ENCODE measurements at places on chromosomes 1 and 21.

DNA sequence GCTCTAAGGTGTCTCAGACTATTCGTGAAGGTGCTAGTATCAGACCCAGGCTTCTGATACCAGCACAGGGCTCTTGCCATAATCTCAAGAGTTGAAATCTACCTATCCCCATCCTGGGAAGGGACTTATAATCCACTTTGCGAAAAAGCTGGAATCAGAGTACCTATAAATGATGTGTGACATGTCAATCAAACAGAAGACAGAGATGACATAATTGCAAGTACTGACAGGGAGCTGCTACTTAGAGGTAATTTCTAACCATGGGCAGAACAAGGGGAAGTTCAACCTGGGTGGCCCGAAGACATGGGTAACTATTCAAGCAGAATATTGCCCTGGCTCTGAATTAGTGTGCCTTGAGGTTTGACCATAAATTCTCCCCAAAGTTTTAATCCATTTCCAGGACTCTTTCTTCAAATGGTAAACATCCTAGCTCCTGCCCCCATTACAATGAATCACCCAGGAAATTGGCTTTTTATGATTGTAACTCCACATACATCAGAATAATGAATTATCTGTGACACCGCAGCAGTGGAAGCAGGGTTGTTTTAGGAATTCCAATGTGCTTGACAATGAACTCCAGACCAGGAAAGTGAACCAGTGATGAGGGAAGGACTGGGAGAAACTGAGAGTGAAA, 37.2 kb downstream of the KANK4 start:
- no peak for DNase-seq

DNA sequence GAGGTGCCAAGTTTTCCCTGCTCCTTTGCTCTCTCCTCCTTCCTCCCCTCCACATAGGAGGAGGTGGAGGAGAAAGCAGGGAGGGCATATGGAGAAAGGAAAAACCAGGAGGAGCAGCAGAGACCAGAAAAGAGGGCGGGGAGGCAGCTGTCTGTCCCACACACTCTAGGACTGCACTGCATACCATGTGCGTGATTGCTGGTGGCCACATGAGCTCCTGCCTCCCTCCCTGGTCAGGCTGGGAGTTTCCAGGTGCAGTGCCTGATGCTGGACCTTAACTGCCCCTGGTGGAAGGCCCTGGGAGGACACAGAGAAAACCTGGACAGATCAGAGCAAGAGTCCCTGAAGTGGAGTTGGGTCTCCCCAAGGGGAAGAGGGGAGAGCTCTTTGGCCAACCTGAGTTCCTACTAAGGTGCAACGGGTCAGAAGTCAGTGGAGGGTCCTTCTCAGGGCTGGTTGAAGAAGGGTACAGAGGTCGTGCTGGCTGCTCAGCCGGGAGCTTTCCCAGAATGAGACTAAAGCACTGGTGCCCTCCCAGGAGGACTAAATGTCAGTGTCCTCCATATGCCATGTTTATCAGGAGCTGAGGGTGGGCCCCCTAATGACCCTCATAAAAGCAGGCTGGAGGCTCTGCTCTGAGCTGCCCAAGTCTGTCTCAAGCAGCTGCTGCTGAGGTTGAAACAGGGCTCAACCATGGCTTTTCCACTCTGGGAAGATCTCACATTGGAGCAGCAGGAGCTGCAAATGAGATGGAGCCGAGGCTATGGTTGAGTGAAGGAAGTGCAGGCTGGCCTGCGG, 3.5 kb upstream of the LGR6 start:
- DNase-seq: no peak

- DNase-seq: peak; percentile 74
Observed at GRCh38 chr1:153536012-153536670, 350 bp upstream of the S100A6 start.

GRCh38 chr1:31954607-31955283, 16.6 kb upstream of the PTP4A2 start:
- no peak for DNase-seq

- no peak for DNase-seq
Observed at GRCh38 chr1:183476081-183476480, 3.8 kb downstream of the SMG7 start.

DNA sequence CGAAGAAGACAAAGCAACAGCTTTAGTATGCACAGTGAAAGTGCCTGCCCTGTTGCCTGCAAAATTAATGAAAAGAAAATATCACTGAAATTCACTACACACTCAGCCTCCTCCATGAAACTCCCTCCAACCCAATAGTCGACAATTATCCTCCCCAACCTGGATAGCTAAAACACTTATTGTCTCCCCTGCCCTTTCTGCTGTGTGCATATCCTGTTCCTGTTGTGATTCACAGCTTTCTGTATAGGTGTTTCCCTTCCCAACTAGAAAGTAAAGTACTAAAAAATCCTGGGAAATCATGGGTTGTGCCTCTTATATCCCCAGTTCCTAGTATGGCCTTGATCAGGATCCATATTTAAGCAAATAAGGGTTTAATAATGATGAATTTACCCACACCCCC, 412.1 kb downstream of the LTN1 start:
- DNase-seq: no peak

- DNase-seq: no peak
Observed at GRCh38 chr1:108075055-108075454, 110.1 kb upstream of the VAV3 start.

GRCh38 chr1:160864173-160864572, 1.5 kb upstream of the CD244 start:
- no peak for DNase-seq

- DNase-seq: no peak
Observed at GRCh38 chr1:151479462-151479861, 20.2 kb upstream of the POGZ start.

DNA sequence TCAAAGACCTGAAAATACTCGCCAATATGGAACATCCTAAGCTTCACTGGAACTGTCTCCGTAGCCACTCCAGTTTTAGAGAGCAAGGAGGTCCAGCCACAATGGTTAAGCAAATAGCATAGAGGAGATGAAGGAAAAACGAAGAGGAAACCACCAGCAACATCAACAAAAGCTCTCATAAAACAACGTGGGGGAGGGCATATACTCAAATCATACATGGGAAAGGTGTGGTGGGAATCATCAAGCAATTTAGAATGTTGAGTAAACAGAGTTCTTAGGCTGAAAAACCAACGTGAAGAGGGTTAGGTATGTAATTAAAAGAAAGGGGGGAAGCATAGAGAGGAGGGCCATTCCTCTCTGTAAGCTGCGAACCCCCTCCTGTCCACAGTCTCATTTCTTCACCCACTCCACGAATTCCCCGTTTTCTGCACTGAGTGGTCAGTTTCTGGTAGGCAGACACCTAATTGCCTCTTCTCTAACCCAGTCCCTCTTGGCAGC, 1.0 kb downstream of the TMEM59 start:
- no peak for DNase-seq

DNA sequence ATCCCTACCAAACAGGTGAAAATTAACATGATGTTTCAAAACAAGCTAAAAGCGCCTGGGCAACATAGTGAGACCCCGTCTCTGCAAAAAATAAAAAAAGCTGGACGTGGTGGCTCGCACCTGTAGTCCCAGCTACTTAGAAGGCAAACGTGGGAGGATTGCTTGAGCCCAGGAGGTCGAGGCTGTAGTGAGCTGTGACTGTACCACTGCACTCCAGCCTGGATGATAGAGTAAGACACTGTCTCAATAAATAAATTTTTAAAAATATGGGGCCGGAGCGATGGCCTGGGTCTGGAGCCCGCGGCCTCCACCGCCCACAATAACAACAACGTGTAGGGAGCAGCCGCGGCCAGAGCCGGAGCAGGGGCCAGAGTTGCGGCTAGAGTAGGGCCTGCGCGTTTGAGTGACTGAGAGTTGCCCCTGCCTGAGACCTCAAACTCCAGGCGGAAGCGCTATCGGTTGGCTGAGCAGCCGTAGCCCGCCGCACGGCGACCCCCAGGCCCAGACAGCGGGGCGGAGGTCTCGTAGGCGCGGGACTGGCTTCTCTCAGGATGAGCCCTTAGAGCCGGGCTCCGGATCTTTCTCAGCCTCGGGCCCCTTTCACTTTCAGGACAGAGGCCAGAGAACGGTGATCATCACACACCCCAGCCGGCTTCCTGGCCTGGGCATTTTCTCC, 41.4 kb downstream of the ZMYM1 start:
- no peak for DNase-seq
